GOT3 (cell line): ENCODE measurements at places on chromosomes 1 and 21.
A peak's percentile ranks its signal among the peaks of the same experiment; 100 is the strongest.

- DNase-seq = no peak
These were observed 98.9 kb downstream of the KAZN start for GRCh38 chr1:14697353-14697752.

- no peak for DNase-seq
These were observed 10.4 kb upstream of the ZNF648 start for GRCh38 chr1:182071924-182072323.

DNA sequence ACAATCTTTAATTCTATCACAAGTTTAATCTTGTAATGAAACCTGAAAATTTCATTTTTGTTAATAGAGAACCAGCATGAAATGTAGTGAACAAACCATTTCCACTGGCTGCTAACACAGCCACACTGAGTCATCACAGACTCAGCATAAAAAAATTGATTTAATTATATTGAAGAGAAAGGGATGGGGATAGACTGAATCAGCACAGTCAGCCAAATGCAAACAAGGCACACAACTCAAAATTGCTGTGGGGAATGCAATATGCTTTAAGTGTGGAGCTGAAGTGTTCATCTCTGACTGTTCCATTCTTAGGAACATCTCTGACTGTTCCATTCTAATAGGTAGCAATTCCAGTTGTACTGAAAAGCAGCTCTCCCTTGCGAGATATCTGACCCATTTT is 299.8 kb downstream of the MRPL39 start:
- no peak for DNase-seq

DNA sequence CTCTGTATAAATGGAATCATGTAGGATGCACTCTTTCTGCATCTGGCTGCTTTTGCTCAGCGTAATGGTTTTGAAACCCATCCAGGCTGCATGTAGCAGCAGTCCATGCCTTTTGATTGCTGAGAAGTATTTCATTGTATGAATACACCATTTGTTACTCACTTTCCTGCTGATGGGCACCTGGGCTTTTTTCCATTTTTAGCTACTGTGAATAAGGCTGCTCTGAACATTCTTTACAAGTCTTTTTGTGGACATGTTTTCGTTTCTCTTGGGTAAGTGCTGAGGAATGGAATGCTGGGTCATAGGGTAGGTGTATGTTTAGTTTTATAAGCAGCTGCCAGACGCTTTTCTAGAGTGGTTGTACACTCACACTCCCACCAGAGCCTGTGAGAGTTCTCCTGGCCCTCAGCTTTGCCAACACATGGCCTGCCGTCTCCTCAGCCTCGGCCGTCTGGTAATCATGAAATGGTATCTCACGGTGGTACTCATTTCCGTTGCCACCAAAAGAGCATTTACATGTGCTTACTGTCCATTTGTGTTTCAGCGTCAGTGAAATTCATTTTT is 22.7 kb downstream of the SLX9 start:
- DNase-seq = no peak

DNA sequence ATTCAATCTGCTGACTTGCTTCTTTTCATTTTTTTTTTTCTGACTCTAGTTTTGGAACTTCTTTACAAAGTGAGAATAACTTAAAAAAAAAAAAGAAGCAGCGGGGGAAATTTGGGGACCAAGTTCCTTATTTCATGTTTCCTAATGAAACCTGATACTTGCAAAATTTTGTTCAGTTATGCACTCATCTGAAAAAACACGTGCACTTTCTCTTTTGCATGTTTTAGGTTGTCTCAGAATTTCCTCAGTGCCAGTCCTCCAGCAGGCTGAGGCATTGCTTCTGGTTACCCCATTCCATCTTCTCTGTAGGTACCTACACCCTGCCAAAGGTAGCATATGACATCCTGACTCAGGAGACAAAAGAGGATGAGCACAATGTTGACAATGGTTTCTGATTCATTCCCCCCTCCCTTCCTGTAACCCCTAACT is 299.7 kb downstream of the GRIK1 start:
- DNase-seq = no peak

GRCh38 chr21:36169470-36170128 is 13.0 kb downstream of the DOP1B start:
- DNase-seq = no peak

DNA sequence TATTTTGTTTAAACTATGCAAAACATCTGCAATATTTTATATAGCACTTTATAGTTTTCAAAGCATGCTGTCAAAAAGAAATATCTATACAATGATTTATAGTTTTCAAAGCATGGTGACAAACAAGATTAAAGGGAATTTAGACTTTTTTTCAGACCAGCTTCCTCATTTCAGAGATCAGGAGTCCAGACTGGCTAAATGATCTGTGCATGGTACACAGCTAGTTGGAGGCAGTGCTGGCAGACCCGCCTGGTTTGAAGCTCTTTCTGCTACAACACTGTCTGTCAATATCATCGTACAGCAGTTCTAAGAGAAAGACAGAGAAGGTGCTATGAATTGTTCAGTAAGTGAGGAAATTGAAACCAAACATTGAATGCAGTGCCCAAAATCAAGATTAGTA is 479.0 kb downstream of the PTBP2 start:
- DNase-seq = no peak

DNA sequence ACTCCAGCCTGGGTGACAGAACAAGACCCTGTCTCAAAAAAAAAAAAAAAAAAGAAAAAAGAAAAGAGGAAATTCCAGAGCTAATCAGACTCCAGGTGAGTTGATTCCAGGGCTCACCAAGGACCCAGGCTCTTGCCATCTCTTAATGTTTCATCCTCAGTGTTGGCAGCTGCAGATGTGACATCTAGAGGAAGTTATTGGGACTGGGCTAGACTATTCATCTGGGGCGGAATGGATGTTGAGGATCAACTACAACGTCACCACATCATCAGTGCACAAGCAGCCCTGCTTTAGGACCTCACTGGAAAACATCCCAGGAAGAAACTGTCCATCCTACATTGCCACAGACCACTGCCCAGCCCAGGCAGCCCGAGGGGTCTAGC is 28.6 kb upstream of the PARP1 start:
- DNase-seq = no peak

DNA sequence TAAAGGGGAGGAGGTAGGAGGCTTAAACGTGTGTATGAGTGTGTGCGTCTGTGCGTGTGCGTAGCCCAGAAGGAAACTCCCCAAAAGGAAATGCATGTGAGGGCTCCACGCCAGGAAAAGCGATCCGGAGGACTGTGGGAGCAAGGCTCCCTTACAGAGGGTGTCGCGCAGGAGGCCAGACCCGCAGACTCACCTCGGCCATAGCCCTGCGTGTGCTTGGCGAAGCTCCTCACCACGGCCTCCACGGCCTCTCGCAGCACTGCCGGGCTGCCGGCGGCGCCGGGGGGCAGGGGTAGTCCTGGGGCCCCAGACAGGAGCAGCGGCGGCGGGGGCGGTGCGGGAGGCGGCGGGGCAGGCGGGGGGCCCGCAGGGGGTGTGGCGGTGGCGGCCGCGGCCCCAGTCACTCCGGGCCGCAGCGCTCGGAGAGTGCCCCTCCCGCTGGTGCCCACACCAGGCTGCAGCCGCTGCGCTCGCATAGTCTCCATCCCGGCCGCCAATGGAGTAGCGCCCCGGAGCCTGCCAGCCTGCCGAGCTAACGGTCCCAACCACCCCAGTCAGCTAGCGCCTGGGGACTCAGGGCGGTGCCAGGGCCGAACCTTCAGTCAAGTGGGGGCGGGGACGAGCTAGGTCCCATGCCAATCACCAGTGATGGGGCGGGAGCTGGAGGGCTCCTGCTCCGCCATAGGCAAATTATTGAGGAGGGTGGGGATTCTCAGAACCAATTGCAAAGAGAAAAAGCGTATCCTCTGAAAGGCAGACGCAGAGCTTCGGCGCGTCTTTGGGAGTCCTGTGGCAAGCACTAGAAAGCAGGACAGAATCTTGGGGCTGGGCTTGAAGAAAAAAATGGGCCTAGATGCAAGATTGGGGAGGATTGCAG is at the start of gene LIX1L:
TSS of gene LIX1L (minus strand) at position 575 of the 877 bp plus-strand sequence. CDS start at position 485, 90 bp downstream.
- DNase-seq = peak; percentile 93

DNA sequence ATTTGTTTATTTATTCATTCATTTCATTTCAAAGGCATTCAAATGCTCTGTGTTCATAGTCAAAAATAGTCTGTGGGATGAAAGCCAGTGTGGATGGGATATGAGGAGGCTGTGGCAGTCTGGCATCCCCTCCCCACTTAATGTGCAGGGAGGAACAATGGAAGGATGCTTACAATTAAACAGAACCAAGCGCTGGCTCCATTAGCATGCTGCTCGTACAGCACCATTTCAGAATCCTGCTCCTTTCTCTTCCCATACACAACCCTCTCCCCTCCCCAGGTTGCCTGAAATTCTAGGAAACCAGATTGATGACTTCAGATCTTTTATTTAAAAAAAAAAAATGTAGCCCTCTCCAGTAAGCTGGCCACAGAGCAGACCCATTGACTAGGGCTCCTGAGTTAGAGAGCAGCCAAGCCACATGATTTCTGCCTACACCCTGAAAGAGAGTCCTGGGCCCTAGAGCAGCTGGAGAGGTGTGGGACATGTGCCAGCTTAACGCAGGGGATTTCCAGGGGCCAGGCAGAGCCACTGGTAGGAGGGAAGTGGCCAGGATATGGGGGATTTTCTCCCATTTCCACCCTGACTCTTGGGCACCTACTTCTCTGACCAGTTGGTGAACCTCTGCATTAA is 205.2 kb downstream of the ASTN1 start:
- DNase-seq = no peak

DNA sequence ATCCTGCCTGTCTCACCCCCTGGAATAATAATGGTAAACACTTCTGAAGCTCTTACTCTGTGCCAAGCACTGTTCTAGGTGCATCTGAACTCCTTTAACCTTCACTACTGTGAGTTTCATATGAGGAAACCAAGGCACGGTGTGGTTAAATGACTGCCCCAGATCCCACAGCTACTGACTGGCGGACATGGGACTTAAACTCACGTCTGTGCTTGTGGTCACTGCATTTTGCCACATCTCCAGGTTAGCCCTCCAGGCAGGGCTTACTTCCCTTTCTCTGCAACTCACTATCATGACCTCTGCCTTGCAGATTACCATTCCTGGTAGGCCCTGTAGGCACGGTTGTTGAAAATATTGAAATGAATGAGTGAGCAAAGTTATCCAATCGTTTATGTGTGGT is 83.4 kb downstream of the ADSS2 start:
- no peak for DNase-seq

DNA sequence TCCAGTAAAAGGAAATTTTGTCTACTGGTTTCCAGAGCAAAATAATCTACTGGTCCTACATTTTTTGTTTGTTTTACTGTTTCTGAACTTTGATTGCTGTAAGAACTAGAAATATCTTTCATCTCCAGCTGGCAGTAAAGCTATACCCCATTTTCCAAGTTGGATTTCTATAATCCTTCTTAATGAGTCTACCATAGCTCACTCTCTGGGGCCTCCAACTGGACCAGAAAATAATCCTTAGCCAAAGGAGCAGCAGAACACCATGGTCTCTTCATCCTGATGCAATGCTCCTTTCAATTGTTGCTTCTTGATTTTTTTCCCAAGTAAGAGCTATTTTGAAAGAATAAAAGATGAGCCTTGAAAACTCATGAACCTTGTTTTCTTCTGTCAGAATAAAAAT is 110.0 kb upstream of the COL11A1 start:
- DNase-seq = no peak

- DNase-seq = no peak
These were observed 11.4 kb downstream of the MX2 start for GRCh38 chr21:41373253-41373652.

- DNase-seq = no peak
These were observed 642 bp downstream of the RSRP1 start for GRCh38 chr1:25246600-25247023.

DNA sequence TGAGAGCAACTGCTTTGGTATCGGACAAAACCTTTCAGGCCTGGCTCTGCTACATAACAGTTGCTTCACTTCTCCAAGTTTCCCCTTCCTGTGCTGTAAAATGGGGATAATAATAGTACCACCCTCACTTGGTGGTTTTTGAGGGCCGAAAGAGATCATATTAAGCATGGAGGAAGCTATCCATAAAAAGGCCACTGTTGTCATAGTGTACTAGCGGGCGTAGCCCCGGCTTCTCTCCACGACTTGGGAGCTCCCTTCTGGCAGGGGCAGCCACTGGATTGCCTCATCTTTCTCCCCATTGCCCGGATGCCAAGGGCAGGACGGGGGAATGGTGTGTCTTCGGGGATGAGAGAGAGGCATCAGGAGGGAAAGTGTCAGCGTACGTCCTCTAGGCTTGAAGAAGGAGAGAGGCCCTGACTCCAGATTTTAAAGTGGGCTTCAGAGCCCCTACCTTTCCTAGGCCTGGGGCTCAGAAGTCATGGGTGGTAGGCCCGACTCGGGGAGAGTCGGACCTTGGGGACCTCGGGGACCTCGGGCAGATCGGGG is 548 bp upstream of the MFSD2A start:
- no peak for DNase-seq

DNA sequence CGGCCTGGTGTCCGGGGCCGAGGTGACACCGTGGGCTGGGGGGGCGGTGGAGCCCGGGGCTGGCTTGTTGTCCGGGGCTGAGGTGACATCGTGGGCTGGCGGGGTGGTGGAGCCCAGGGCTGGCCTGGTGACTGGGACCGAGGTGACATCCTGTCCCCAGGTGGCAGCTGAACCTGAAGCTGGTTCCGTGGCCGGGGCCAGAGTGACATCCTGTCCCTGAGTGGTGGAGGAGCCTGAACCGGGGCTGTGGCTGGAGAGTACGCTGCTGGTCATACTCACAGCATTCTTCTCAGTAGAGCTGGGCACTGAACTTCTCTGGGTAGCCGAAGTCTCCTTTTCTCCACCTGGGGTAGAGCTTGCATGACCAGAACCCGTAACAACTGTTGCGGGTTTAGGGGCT is 15.8 kb downstream of the THBS3 start:
- no peak for DNase-seq

DNA sequence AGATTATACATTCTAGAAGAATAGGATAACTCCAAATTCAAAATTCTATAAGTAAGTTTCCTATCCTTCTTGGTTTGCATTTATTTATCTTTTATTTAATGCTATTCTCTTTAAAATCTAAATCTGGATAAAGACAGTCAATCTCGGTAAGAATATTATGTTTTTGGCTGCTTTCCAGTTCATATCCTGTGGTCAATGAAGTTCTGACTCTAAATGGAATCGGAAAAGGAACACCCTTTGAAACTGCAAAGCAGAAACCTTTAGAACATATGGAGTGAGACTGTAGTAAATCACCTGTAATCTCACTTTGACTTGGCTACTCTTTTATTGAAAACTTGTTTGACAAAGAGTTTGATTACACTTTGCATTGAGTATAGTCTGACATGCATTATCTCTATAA is 85.2 kb downstream of the KIFAP3 start:
- no peak for DNase-seq

- no peak for DNase-seq
These were observed 5.0 kb downstream of the DENND1B start for GRCh38 chr1:197770243-197770642.
